ENCODE measurements at places on chromosomes 3 and 15.

DNA sequence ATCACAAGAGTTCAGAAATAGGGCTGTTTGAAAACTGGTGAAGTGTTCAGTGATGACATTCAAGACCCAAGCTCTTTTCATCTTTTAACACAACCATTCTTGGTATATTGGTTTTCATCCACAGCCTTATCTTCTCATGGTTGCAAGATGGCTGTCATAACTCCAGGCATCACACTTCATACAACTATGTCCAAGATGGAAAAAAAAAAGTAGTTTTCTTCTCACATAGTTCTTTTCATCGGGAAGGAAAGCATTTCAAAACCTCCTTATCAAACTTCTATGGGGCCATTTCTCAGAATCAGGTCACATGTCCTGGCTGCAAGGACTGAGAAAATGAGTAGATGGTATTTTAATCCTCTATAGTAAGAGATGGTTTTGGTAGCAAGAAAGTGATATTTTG is 21.1 kb upstream of the MFSD1 start:
- H3K27ac ChIP-seq = no peak overlapping the region
- no peaks in the 10 kb centered on the region for H3K4me1 ChIP-seq
- H3K27me3 ChIP-seq = no peaks in the 10 kb centered on the region
- no peaks in the 10 kb centered on the region for H3K36me3 ChIP-seq
- no peak for DNase-seq
- no peak overlapping the region for H3K4me3 ChIP-seq

GRCh38 chr15:41691471-41691870 is 31.3 kb downstream of the MGA start:
- no peak overlapping the region for H3K27ac ChIP-seq
- no peak for DNase-seq
- no peaks in the 10 kb centered on the region for H3K27me3 ChIP-seq
- no peaks in the 10 kb centered on the region for H3K36me3 ChIP-seq
- peaks cover 5% of the 10 kb centered on the region for H3K4me1 ChIP-seq

DNA sequence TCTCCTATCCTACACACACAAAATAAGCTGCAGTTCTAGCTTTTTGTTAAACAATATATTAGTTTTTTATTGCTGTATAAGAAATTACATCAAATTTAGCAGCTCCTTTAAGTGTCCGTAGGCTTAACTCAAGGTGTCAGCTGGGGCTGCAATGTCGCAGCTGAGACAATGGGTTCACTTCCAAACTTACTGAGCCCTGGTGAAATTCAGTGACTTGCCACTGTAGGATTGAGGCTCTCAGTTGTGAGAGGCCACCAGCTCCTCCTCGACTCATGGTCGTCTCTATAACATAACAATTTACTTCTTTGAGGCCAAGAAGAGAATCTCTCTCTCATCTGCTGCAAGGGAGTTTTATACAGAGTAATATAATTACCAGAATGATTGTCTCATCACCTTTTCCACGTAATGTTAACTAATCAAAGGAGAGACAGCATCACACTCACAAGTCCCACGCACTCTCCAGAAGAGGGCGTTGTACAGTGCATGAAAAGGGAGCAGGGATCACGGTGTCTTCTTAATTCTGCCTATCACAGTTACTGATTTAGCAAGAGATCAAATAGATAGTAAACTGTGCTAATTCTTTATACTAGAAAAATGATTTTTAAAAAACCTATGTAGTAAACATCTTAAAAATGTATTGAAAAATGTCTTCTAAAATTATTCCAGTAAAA is 735.6 kb upstream of the GBE1 start:
- H3K4me3 ChIP-seq = no peak overlapping the region
- H3K4me1 ChIP-seq = peaks cover under 1% of the 10 kb centered on the region
- H3K36me3 ChIP-seq = no peaks in the 10 kb centered on the region
- no peaks in the 10 kb centered on the region for H3K27me3 ChIP-seq

DNA sequence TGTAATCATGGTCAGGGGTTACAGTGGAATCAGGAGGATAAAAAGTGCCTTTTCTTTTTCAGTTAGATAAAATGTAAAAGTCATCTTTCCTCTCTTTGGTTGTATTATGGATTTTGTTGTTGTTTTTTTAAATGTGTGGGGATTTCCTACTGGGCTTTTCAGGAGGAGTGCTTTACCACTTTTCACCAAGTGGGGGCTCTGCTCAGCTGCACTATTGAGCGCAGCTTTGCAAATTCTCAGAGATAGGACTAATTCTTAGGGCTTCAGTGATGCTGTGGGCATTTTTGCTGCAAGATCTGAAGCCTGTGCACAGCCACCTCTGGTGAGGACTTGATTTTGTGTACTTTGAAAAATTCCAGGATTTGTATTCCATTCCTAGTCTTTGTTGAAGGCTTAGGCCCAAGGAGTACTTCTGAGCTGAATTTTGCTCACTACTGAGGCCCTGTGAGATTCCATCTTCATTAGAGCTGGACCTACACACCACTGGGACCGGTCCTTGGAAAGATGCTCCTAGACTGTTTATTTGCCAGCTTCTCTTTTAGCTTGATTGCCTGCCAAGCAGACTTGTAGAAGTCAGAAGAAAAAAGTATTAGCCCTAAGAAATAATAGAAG is 7.5 kb downstream of the GNB5 start:
- peaks cover 2% of the 10 kb centered on the region for H3K4me1 ChIP-seq
- DNase-seq = peak; percentile 76
- no peak overlapping the region for H3K27ac ChIP-seq
- no peaks in the 10 kb centered on the region for H3K36me3 ChIP-seq
- H3K4me3 ChIP-seq = no peak overlapping the region

- H3K27me3 ChIP-seq = no peaks in the 10 kb centered on the region
- no peak for DNase-seq
- no peak overlapping the region for H3K4me3 ChIP-seq
- no peak overlapping the region for H3K27ac ChIP-seq
Measured at GRCh38 chr3:47813551-47814177, 10.7 kb downstream of the DHX30 start.

DNA sequence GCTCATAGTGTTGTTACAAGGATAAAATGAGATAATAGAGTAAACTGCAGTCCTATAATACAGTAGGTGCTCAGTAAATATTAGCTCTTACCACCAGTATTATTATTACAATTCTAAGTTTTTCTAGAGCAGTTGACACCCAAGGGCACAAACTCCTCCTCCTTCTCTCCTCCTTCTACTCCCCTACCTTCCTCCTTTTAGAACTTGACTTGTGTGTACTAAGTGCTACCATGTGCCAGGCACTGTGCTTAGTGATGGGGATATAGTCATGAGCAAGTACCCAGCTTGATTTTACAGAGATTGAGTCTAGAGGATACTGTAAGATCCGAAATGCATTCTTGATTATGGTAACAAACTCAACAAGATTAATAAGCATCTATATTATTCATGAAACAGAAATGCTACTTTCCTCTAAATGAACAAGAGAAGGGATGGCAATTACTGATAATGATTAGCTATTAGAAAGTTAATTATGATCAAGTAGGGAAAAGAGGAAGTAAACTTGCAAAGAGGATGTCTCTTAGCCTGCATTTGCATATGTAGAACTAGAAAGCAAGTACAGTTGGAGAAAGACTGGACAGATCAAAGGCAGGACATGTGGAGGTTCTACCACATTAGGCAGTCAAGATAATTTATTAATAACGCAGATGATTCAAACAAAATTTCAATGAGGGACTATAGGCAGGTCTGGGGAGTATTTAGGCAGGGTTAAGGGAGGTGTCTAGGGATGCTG is 72.3 kb downstream of the CLDN11 start:
- no peaks in the 10 kb centered on the region for H3K36me3 ChIP-seq
- no peak for DNase-seq
- H3K27ac ChIP-seq = no peak overlapping the region

DNA sequence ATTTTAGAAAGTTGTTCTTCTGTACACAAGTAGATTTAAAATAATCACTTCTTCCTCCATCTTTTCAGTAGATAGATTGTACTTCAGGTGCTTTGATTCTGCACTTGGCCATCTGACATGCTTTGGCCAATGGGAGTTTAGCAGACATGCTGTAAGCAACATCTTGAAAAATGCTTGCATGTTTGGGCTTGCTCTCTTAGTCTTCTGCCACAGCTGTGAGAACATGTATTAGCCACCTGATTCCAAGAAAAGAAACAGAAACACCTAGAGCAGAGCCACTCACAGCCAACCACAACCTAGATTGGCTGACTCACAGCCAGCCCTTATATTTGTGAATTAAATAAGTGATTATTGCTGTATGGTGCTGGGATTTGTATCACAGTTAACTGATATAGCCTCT is 70.2 kb upstream of the GADL1 start:
- H3K27me3 ChIP-seq = no peaks in the 10 kb centered on the region
- no peaks in the 10 kb centered on the region for H3K4me1 ChIP-seq
- H3K4me3 ChIP-seq = no peak overlapping the region
- no peaks in the 10 kb centered on the region for H3K36me3 ChIP-seq
- H3K27ac ChIP-seq = no peak overlapping the region

DNA sequence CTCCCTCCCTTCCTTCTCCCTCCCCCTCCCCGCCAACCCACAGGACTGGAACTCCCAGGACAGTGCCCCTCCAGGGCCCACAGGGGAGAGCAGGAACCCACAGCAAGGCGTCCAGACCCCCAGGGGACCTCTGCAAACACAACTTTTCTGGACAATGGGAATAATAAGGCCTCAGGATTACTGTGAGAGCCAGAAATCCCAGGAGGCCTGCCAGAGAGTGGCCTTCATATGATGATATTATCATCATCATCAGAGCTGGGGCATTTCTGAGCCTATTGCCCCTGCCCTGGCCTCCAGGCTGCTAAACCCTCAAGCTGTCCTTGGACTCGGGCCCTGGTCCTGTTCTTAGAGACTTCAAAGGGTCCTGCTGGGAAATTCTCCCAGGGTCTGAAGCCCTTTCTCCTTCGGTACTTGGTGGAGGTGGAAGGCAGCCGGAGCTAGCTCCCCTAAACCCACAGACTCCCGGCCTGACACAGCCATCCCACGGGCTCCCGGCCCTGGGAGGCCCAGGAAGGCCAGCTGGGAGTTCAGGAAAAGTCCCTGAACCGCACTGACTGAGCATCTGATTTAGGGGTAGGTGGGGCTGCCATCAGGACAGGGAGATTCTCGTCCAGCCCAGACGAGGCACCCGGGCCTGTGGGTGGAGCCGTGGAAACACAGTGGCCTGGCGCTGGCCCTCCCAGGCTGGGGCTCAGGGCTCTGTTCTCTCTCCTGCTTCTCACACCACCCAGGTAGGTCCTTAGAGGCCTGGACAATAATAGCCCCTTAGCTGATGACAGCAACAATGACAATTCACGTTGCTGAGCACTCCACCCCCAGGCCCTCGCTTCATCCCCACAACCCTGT is 4.9 kb downstream of the CALML4 start:
- H3K4me3 ChIP-seq = no peak overlapping the region
- H3K4me1 ChIP-seq = peaks cover 25% of the 10 kb centered on the region
- no peak overlapping the region for H3K27ac ChIP-seq
- DNase-seq = no peak

GRCh38 chr3:2554656-2555055 is 456.0 kb downstream of the CNTN4 start:
- no peaks in the 10 kb centered on the region for H3K27me3 ChIP-seq
- H3K4me1 ChIP-seq = no peaks in the 10 kb centered on the region
- DNase-seq = no peak
- no peak overlapping the region for H3K4me3 ChIP-seq
